Stimulated activated CD4-positive, alpha-beta T cell treated with anti-CD3 and anti-CD28 coated beads, Interleukin-1b, Interleukin-23, amount 100 ng/mL, for 24 hours (primary cell): ENCODE measurements at places on chromosomes 4 and X.

DNA sequence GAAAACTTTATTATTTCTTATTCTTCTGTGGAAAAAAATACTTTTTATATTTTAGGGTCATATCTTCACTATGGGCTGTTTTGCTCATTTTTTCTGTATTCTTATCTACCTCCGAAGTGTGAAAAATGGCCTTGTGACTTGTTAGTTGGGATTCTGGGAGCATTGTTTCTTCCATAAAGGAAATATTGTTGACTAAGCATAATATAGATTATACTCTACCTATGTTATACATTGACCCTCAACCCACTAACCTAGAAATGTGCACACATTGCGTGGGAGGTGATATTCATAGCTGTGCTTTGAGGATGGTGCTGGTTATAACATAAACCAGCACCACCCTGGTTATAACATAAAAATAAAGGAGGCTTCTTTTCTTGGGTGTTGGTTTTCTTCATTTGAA, 259.2 kb upstream of the AADAT start:
- no peak for DNase-seq

- peak; percentile 57 for DNase-seq
These were observed 91.3 kb downstream of the NSUN7 start for GRCh38 chr4:40840985-40841571.

- no peak for DNase-seq
These were observed 106.4 kb upstream of the GRIA3 start for GRCh38 chrX:123077631-123078030.

- DNase-seq: no peak
These were observed 677.7 kb upstream of the HTR2C start for GRCh38 chrX:113906168-113906567.

- no peak for DNase-seq
These were observed 61.1 kb downstream of the FAM13A start for GRCh38 chr4:88995874-88996273.

GRCh38 chrX:38893441-38893840, 92.2 kb downstream of the MID1IP1 start:
- no peak for DNase-seq

GRCh38 chr4:150209140-150209829, 131.0 kb downstream of the DCLK2 start:
- DNase-seq: no peak

- DNase-seq: no peak
These were observed 1761.0 kb downstream of the STIM2 start for GRCh38 chr4:28621591-28621990.

GRCh38 chrX:120463241-120463640, 5.9 kb downstream of the LAMP2 start:
- DNase-seq: no peak

GRCh38 chr4:77126809-77127208, 30.2 kb upstream of the CCNG2 start:
- no peak for DNase-seq

DNA sequence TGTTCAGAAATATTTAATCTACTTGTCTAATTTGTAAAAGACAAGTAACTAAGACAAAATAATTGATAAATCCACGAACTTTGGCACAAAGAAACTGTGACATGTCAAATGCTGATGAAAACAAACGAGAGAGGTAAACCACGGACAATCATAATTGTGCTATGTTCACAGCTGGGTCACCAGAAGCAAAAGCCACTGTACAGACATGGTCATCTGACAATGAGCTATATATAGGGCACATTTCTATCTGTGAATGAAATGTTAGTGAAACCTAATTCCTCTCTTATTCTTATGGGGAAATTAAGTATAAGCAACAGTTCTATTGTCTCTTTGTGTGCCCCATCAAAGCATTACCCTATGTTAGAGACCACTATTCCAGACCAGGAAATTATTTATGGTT, 444.0 kb upstream of the TRAM1L1 start:
- DNase-seq: no peak

GRCh38 chr4:176539785-176540175, 220.0 kb downstream of the SPCS3 start:
- no peak for DNase-seq

GRCh38 chr4:128550060-128550459, 259.4 kb upstream of the JADE1 start:
- no peak for DNase-seq

- DNase-seq: no peak
These were observed 2.7 kb downstream of the SLC38A5 start for GRCh38 chrX:48467281-48467761.

GRCh38 chr4:113148925-113149324, 99.5 kb downstream of the ANK2 start:
- no peak for DNase-seq

GRCh38 chrX:114101081-114101480, 482.8 kb upstream of the HTR2C start:
- DNase-seq: no peak

- no peak for DNase-seq
These were observed 14.0 kb upstream of the GPKOW start for GRCh38 chrX:49137492-49137891.

DNA sequence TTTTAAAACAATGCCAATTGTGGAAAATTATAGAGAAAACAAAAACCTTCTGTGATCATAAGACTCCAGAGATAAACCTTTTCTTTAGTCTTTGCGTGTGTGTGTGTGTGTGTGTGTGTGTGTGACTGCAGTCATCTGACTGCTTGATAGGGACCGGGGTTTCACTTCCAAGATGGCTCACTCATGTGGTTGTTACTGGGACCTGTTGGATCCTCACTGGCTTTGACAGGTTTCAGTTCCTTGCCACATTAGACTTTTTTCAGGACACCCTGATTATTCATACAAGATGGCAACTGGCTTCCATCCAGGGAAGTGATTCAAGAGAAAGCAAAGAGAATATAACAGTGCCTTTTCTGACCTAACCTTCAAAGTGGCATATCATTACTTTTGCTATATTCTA, 21.9 kb upstream of the MAD2L1 start:
- DNase-seq: no peak

DNA sequence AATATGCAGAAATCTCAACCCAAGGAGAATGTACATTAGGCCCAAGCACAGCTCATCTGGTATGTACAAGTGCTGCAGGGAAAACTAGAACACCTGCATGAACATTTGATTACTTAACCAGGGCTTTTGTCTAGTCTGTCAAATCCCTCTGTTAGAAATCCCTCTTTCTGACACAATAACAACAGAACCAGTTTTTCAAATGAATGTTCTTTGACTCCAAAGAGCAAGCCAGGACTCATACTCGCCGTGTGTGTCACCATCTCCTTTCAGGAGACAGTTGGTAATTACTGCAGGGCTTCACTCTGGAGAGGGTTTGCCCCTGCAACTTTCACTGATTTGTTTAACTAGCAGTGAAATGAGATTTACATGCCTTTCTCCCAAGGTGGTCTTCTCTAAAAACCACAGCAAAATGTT, 143.0 kb upstream of the FAM241A start:
- DNase-seq: no peak

GRCh38 chrX:107736781-107737531, 38.6 kb downstream of the TSC22D3 start:
- no peak for DNase-seq

GRCh38 chr4:7666011-7666410, 231.3 kb upstream of the PSAPL1 start:
- DNase-seq: no peak

GRCh38 chr4:114019276-114019968, 40.0 kb upstream of the ARSJ start:
- no peak for DNase-seq

DNA sequence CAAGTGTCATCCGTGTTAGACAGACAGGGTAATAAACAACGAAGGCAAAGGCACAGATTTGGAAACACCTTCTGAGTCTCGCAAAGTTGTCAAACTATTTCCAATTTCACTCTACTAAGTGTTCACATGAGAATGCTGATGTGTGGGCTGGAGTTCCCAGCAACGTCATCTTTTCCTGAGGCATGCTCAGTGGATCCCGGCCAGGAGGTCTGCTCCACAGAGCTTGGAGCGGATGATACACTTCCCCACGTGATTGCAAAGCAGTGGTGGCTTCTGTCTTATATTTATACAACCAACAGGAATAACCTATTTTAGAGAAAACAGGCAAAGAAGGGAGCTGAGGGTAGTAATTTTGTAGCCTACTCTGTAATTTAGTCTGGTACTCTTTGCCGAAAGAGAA, 40.1 kb upstream of the PDK3 start:
- no peak for DNase-seq

- no peak for DNase-seq
These were observed 267.3 kb upstream of the HAND2 start for GRCh38 chr4:173797296-173797695.

DNA sequence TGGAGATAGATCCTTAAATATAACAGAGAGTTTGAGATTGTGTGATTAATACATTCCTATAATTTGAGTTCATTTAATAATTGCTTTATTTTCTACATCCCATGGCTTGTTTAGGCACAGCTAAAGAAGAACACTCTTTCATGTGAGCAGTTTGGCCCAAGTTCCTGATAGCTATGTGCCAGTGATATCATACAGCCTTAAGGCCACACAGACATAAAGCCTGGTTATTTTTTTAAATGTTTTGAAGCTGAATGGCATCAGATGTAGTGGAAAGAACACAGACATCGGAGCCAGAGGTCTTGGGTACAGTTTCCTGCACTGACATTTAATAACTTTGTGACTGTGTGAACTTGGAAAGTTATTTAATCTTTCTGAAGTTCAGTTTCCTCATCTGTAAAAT, 7.0 kb upstream of the NDNF start:
- no peak for DNase-seq

DNA sequence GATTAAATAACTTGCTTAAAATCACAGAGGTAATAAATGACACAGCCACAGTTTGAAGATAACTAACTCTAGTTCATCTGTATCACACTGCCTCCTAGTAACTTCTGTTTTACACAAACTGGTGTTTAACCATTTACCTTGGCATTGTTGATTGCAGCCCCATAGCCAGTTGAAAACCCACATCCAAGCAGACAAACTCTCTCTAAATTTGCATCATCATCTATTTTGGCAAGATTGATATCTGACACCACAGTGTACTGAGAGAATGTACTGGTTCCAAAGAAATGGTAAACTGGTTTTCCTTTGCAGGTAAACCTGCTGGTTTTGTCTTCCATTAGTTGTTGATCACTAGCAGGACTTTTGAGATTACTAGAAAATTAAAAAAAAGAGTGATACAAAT, 7.8 kb downstream of the ADH4 start:
- DNase-seq: no peak

DNA sequence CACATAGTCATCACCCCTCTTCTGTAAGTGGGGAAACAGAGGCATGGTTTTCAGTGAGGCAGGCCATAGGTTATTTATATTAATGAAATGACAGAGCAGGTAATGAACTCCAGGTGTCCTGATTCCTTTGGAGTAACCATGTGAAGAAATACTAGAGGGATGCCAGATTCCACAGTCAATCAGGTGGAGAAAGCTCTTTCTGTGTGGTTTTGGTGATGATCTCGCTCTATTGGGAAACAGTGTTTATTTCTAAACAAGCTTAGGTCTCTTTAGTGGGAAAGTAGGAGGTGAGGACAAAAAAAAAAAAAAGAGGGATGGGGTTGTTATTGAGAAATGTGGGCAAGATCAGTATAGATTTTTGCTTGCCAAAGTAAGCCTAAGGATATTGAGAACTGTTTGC, 12.2 kb downstream of the DOCK11 start:
- DNase-seq: no peak

DNA sequence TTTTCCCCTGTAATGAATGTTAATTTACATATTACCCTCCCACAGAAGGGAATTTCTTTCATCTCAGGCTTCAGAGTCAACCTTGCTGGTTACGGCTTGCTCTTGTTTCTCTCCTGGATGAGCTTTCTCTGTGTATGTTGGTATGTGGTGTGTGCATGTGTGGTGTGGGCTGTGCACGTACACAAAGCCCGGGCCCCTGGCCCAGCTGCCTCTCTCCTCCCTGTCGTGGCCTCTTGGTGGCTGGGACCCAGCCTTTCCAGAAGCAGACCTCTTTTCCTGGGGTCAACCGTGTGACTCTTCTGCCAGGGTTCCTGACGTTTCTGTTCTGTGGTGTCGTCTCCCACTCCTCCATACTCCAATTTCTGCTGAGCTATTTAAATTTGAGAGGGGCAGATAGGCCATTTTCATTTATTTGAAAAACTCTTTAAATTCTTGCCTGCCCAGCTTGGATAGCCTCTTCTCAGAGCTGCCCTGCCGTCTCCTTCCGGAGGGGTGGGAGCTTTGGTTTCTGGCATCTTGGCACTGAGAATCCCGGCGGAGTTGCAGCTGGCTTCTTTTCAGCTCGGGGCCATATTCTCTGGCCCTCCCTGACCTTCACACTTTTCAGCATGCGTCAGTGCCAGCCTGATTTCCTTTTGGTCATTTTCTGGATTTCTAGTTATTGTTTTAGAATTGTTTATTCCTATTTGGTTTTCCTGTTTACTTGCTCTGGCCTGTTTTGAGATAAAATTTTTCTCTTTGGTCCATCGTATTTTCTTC, 25.1 kb downstream of the FHDC1 start:
- no peak for DNase-seq

DNA sequence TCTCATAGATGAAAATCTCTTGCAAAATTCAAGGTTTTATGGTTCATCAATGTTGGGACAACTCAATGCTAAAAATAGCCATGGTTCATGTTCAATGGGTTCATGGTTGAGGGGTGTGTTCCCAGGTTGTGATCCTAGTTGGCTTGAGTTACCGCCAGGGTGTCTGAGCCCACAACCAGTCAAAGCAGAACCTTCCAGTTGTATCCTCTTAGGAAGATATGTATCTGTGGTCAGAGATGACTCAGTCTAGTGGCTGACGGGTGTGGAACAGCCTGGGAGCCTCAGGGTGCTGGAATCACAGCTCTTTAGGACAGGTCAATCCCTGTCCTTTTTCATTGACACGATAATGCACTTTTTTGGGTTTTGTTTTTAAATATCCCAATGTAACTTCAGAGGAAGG, 192.3 kb upstream of the NR3C2 start:
- no peak for DNase-seq
